Activated B cell treated with CpG ODN at 0.5 μM for 24 hours (primary cell): ENCODE measurements at places on chromosomes 7 and 10.

- DNase-seq: no peak
Measured at GRCh38 chr7:111104710-111105109, 13.8 kb downstream of the LRRN3 start.

DNA sequence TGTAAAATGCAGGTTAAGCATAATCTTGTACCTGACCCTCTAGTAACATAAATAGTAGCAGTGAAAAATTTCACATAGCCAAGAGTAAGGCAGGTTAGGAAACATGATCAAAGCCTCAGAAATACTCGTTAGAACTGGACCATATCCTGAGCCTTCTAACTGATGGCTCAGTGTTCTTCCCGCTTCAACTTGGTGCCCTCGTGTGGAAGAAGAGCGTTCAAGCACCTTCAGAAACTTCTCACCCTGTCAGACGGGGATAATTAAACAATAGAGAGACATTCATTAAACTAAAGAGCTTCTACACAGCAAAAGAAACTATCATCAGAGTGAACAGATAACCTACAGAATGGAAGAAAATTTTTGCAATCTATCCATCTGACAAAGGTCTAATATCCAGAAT is 124.5 kb downstream of the MYOF start:
- no peak for DNase-seq

- no peak for DNase-seq
Measured at GRCh38 chr7:55498770-55499169, 73.5 kb downstream of the VOPP1 start.

DNA sequence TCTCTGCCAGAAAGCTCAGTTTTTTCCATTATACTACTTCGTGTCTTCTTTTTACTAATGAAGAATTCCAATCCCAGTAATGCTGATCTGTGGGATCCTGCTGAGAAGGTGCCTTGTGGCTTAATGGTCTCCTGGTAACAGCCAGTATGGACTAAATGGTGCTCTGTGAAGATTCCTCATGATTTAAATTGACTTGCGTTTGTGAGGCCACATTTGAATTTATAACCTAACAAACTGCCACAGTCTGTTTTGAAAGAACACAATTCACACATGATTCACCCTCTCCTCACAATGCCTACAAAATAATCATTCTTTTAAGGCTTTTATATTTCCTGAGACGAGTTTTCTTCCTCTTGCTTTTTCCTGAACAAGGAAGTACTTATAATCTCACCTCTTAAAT is 140.0 kb downstream of the MBL2 start:
- DNase-seq: no peak

DNA sequence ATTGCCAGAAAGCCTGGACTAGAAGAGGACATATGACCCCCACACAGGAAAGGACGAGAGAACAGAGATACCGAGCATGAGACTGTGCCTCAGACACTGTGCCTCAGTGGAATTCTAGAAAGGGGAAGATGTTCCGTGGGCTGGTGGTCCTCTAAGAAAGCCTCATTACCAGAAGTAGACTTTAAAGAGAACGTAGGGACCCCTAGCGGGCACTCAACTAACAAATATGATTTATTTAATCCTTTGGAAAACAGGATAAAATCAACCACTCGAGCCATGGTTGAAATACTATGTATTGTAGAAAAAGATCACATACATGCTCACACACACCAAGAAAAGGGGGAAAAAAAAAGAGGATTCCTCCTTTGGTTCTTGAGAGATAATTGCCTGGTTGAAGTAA is 701.2 kb upstream of the SORCS1 start:
- DNase-seq: no peak

DNA sequence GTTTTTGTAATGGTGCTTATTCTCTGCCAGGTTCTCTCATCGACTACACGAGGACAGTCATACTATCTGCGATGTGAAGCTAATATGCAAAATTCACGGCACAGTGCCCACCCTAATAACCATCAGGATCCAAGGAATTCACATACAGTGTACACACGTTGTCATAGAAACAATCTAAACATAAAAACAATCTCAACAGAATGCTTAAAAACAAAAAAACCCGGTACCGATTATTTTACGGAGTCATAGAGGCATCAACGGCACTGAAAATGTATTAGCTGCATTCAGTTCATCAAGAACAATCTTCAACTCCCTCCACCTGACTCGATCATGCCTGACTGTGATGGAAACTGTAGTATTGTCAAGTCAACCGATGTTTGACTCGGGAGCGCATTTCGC is 628 bp downstream of the MRPS33 start:
- DNase-seq: no peak

GRCh38 chr7:1454542-1454941 is 4.7 kb downstream of the MICALL2 start:
- DNase-seq: no peak
